NCI-H146 (cell line): ENCODE measurements at places on chromosomes 2 and 18.
A peak's percentile ranks its signal among the peaks of the same experiment; 100 is the strongest.

- no peak for DNase-seq
These were observed 92.1 kb downstream of the PXDN start for GRCh38 chr2:1652034-1652790.

- DNase-seq, result peak; percentile 1
These were observed 17.7 kb downstream of the MPP4 start for GRCh38 chr2:201680743-201681142.

DNA sequence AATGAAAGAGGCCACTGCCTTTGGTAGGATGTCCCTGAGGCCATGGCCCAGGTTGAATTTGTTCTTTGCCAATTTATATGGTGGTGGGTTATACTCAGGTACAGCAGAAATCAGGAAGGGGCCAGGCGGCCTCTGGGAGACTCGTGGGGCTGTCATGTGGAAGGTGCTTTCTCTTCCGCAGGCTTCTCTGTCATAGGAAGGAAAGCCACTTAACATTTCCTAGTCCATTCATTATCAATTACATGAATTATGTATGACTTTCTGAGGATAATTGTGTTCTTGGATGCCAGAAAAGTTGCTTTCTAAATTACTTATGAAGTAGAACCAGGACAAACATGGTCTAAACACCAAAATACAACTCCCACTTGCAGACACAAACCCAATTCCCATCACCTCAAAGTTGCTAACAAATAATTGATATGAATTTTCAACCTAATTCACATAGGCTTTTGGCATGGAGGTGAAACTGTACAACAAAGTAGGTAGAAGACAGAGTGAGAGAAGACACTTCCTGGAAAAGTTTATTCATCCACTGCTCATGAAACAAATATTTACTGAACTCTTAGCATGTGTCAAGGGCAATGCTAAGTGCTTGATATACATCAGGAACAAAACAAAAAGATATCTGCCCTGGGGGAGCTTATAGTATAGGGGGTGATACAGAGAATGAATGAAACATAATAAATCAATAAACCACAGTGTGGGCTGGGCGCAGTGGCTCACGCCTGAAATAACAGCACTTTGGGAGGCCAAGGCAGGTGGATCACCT, 50.5 kb upstream of the CHMP1B start:
- DNase-seq, result no peak

DNA sequence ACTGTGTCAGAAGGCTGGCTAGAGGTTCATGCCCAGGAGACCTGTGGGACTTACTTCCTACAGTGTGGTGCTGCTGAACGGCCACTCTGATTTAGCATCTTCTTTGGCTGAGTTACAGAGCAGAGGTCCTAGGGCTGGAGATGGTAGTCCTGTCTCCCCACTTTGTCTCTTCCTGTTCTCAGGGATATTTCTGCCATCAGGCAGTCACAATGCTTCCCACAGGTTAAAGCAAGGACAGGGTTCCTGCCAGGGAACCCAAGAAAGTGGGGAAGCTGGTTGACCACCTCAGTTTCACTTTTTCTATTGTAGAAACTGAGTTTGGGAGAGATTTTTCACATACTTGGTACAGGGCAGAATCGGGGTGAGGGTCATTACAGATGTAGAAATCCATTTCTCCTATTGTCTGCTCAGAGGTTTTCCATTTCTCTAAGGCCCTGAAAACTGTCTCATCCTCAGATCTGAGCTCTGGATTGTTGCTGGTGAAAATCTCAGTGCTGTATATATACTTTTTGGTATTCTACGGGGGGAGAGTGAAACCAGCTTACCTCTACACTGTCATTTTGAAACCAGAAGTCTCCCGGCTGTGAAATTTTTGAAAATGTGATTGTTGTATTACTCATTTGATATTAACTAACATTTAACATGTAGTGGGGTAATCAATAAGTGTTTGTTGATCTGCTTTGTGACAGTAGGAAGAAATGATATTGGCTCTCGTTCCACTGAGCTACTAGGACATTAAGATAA, 37.0 kb upstream of the MEP1B start:
- no peak for DNase-seq

DNA sequence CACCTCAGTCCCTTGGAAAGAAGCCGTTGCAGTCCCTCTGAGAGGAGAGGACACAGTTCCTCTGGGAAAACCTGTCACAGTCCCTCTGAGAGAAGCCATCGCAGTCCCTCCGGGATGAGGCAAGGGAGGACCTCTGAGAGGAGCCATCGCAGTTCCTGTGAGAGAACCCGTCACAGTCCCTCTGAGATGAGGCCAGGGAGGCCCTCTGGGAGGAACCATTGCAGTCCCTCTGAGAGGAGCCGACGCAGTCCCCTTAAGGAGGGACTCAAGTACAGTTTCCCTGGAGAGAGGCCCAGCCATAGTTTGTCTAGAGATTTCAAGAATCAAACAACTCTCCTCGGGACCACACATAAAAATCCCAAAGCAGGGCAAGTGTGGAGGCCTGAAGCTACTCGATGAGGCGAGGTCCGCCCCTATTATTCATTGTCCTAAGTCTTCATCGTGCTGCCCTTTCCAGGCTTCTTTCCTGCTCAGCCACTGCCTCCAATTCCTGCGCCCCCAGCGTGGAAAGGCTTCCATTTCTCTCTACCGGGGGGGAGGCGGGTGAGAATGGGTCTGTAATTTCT, 630 bp upstream of the ZNF512 start:
- DNase-seq, result peak; percentile 38

DNA sequence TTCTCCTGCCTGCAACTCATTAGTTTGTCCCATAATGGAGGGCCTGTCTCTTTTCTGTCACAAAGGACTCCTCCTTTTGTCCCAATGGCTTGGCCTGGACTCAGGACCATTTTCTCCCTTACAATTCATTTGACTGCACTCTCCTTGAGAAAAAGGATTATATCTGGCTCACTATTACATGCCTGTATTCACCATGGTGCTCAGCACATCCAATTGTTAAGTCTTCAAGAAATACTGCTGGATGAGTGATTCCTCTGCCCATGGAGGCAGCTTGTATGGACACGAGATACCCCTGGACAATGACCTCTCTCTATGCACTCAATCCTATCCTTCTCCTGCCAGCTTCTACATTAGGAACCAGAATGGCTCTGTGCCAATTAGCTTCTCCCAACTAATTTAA, 47.0 kb downstream of the CHST9 start:
- peak; percentile 53 for DNase-seq

DNA sequence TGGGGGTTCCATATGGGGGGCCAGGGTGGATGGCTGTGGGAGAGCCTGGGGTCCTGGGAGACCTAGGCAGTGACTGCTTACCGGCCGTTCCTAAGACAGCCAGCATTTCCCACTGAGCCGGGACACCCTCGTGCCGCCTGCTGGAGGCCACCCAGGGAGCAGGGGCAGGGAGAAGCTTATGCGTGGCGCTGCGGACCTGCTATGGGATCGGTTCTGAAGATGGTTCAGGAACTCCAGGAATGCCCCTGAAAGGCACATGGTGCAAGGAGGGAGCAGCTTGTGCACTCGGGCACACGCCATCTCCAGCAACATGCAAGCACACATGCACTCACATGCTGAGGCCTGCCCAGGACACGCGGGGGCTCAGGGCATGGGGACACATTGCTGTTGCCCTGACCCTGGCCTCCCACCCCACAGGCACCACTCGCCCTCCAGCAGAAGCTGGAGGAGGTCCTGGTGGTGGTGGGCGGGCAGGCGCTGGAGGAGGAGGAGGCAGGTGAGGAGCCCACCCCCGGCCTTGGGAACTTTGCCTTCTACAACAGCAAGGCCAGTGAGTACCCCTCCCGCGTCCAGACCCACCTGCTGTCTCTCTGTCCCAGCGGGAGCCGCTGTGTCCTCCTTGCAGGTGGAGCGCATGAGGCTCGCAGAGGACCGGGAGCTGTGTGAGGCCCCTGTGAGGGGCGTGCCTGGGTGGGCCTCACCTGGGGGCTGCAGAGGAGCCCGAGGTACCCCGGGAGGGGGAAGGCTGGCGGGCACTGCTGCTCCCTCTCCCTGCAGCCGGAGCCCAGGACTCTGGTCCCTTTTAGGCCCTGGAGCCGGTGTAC, 4.1 kb downstream of the KLHL30 start:
- DNase-seq, result no peak

GRCh38 chr2:25053041-25053440, 11.2 kb downstream of the EFR3B start:
- DNase-seq, result no peak

- no peak for DNase-seq
These were observed 68.3 kb downstream of the TMEFF2 start for GRCh38 chr2:192126426-192126825.

GRCh38 chr2:157236404-157236803, 21.1 kb upstream of the GALNT5 start:
- DNase-seq, result no peak

DNA sequence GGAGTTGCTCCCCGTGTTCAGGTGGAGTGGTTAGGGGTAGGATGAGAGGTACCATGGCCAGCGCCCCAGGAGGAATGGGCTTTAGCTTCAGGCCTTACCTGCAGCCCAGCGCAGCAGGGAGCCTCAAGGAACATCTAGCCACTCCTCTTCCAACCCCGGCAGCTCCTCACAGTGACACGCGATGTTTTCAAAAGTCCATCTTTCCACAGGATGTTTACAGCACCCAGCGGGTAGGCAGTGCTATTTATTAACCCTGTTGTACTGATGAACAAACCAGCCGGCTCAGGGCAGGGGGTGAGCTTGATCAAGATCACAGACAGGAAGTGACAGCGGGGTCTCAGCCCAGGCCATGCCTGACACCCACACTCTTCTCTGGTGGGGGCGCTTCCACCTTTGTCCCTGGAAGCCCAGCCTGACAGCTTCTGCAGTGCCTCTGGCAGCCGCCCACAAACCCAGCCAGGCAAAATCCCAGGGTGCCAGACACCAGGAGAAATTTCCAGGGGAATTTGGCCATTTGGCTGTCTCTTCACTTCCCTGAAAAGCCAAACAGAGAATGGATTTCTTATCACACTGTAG, 18.4 kb upstream of the PRLH start:
- DNase-seq, result peak; percentile 59

DNA sequence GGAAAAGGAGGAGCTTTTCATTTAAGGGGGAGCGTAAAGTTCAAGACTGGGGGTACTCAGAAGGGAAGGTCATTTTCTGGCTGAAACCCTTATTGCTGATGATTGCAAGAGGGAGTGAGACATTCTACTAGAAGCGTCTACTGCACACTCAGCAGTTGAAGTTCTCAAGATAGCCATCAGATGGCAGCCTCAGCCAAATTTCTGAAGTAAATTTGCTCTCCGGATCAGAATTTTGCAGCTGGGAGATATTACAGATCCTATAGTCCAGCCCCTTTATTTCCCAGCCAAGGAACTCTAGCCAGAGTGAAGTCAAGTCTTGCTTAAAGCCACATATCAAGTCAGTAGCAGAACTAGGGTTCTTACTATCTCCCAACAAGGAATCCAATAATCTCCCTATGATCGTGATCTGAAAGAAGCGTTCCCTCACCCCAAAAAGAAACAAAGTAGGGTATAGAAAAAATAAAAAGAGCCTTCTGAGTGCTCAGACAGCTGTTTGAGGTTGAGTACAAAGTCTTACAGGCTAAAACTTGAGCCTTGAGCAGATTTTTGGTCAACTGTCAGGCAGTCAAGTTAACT, 24.0 kb downstream of the RAX start:
- DNase-seq, result peak; percentile 88

DNA sequence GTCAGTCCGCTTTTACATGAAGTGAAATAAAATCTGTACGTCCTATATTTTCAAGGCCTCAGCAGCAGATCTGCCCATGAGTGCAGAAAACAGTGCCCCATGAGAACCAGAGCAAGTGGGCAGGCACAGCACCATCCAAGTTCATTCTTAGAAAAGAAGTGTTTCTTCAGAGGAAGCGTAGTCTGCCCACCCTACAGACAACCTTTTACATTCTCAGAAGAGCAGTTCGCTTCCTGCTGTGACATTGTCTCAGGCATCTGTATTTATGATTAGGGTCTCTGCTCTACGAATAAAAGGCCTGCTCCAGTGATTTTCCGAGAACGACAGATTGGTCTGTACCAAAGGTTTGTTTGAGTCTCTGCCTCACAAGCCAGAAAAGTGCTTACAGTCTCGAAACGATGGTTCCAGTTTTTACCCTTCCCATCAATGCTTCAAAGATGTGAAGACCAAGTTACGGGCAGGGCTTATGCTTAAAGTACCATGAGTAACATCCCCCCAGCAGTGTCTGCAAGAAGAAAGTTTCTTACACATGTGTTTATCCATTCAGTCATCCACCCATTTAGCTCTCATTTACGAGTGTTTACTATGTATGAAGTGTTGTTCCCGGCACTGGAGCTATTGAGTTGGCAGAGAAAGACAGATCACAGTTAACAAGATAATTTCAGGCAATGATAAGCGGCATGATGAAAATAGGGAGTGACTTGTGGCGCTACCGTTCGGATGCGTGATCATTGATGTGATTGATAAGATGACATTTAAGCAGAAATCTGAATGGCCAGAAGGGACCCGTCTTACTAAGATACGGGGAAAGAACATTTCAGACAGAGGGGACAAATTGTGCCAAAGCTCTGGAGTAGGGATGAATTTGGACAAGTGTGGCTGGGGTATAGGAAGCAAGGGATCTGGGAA, 31.4 kb upstream of the CTLA4 start:
- DNase-seq, result no peak

- DNase-seq, result no peak
These were observed 157.5 kb downstream of the TGIF1 start for GRCh38 chr18:3607309-3608098.

GRCh38 chr18:44556296-44556695, 124.4 kb upstream of the SETBP1 start:
- no peak for DNase-seq

DNA sequence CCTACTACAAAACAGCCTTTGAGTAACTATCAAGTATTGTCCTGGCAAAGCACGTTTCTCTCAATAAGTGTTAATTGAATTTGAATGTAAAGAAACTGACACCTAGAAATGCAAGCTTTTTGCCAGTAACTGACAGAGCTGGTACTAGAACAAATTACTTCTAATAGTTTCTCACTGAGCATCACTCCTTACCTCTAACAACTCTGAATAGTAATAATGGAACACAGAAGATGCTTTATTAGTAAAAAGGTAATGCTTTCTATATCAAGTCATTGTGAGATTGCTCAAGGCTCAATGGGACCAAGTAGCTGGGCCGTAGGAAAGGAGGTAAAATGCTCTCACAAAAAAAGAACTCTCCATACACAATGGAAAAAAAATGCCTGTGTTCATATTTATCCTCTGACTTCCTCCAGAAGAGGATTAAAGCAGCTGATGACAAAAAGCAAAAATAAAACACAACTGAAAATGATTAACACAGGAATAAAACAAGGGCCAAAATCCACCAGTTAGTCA, 11.8 kb downstream of the RASGRP3 start:
- no peak for DNase-seq

DNA sequence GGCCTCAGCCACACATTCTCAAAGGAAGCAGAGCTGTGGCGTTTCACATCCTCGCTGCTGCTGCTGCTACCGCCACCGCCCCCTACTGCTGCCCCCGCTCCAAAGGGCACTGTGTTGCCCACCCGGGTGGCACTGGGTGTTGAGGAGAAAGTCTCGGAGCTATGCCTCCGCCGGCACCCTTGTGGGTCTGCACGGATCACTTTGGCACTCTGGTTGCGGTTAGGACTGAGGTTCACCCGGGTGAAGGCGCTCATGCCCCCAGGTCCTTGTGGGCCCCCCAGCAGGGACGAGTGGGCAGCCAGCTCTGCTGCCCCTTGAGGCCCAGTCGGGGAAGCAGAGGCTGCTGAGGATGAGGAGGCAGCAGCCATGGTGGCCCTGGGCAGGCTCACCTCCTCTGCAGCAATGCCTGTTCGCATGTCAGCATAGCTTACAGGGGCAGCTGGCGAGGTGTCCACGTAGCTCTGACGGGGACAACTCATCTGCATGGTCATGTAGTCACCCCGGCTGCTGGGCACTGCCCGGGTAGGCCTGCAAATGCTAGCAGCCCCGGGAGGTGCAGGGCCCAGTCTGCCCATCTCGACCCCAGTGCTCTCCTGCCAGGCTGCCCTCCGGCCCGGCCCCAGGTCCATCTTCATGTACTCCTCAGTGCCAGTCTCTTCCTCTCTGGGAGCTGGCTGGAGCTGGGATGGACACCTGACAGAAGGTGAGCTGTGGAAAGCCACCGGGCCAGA, 4.2 kb downstream of the IRS1 start:
- DNase-seq, result no peak
